ENCODE measurements at places on chromosomes 1 and 21. TPM values are rescaled to one million over a fixed set of nuclear protein-coding genes. Genes with fewer than 3 reads are reported as not detected.

The CITED4 gene
- total RNA-seq = 1.6 TPM

The PTCH2 gene
- 0.37 TPM for total RNA-seq

The TDRD10 gene
- total RNA-seq = not detected

The IVL gene
- not detected for total RNA-seq

The DNAJC6 gene
- 2.3 TPM for total RNA-seq

The LCE2B gene
- total RNA-seq = not detected

The HIVEP3 gene
- total RNA-seq = 29.4 TPM

GRCh38 chr21:37342046-37342632 lies 24.4 kb upstream of the DYRK1A start:
- no peak for DNase-seq

DNA sequence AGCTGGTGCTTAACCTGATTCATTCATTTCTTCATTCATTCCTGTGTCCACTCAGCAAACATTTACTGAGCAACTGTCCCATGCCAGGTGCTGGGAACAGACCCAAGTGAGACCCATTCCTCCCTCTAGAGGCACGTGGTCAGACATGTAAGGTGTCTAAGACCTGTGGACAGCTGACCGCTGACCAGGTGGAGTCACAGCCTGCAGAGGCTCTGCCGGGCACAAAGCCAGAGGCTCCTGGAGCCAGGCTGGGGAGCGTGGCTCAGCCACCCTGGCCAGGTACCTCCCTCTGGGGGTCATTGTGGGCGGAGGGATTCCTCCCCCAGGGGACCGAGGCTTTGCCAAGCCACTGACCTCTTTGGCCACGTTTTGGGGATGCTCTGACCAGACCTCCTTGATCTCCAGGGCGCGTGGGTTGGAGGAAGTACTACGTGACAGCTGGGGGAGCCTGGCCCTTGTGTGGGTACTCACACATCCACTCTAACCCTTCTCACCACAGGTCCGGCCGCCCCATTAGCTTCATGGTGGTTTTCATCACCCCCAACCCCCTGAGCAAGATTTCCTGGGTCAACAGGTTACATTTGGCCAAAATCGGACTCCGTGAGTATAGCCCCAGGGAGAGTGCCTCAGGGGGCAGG lies 100.3 kb downstream of the ARHGEF10L start:
- no peak for DNase-seq

- DNase-seq = no peak
These were observed 35.8 kb upstream of the CCN1 start for GRCh38 chr1:85544689-85545215.

DNA sequence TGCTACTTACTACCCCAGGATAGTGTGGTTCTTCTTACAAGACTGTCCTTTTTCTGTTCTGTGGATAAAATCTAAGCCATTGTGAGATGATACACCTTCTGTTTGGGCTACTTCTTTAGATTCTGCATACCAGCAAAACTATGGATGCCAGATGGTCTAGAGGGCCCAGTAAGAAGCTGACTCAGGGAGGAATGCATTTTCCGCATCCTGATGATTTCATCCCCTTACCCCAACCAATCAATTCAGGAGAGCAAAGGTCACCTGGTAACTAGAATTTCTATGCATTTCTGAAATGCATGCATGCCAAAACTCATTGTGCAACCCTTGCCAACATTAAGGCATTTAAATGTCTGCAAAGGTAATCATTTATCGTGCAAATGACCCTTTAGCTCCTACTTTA lies 285.7 kb upstream of the ZP4 start:
- DNase-seq = no peak

DNA sequence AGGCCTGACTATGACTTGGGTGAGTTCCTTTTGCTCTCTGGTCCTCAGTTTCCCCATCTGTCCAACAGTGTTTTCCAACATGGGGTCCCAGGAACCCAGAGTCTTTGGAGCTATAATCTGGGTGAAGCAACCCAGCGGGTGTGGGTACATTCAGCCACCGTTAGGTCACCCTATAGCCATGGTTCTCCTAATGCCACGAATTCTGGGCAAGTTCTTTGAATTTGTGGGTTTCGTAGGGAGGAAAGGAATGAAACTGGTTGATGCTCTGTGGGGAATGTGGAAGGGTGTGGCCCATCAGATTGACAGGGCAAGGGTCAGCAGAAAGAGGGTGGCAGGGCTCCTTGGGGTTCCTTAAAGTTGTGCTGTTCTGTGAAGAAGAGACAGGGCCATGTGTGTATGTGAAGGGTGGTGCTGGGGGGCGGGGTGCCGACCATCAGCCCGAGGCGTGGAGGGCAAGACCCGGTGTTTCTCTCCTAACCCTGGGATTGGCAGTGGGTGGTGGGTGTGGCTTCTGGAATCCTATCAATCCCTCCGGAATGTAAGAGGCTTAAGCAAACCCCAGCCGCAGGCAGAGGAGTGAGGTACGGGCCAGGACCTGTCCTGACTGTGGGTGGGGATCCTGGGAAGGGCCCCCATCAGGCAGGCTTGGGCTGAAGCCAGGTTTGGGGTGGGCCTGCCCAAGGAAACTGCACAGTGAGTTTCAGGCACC lies 35.5 kb upstream of the ZNF362 start:
- no peak for DNase-seq

DNA sequence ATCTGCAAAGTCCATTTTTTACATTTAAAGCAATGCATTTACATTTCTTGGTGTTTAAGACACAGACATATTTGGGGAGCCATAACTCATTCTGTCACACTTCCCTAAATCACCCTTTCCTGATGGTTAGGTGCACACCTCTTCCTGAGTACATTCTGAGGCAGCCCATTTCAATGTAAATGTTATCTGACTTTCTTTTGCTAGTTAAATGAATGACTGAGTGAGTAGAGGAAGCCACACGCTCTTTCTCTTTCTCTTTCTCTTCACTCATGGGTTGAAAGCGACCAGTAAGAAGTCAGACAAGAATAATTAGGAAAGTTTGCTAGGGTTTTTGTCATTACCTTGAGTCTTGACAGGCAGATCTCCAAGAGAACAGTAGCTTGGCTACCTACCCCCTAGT lies 143.1 kb downstream of the S1PR1 start:
- DNase-seq = no peak

DNA sequence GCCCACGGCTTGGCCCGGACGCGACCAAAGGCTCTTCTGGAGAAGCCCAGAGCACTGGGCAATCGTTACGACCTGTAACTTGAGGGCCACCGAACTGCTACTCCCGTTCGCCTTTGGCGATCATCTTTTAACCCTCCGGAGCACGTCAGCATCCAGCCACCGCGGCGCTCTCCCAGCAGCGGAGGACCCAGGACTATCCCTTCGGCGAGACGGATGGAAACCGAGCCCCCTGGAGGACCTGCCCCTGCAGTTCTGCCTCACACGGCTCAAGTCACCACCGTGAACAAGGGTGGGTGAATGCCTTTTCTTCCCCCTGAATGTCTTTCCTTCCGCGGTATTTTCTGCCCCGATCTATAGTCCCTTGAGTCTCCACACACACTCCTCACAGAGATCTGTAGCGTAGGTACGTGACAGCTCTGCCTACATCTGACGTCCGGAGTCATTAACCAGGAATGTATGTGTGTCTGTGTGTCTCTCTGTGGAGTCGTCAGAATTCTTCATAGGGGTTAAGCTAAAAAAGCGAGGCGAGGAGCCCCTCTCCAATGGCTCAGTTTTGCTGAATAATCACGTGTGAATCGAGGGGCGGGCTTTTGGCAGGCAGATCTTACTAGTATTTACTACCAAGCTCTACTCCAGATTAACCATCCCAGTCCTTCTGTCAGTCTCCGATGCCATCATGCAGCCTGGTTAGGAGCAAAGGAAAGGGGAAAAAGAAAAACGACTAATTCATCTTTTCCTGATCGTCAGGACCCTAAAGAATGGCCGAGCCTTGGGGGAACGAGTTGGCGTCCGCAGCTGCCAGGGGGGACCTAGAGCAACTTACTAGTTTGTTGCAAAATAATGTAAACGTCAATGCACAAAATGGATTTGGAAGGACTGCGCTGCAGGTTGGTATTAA lies at the start of gene CDKN2C:
Gene CDKN2C (plus strand): TSS at position 635 of the 898 bp plus-strand sequence. CDS start 124 bp downstream, at position 759.
- DNase-seq = peak; percentile 71

DNA sequence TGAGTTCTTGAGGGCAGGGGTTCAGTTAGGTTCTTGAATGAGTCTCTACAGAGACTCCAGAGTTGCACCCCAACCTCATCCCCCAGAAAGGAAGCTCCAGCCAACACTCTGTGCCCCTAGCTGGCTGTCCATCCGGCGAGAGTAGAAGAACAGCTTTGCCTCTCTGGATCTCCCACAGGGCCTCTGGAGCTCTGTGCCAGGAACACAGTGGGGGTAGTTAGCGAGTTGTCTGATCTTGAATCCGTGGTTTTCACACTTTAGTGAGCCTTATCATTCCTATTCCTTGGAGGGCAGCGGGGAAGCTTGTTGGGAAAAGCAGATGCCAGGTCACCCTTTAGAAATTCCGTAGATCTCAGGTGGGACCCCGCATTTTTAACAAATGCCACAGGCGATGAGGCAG lies 45.0 kb downstream of the STUM start:
- DNase-seq = no peak

DNA sequence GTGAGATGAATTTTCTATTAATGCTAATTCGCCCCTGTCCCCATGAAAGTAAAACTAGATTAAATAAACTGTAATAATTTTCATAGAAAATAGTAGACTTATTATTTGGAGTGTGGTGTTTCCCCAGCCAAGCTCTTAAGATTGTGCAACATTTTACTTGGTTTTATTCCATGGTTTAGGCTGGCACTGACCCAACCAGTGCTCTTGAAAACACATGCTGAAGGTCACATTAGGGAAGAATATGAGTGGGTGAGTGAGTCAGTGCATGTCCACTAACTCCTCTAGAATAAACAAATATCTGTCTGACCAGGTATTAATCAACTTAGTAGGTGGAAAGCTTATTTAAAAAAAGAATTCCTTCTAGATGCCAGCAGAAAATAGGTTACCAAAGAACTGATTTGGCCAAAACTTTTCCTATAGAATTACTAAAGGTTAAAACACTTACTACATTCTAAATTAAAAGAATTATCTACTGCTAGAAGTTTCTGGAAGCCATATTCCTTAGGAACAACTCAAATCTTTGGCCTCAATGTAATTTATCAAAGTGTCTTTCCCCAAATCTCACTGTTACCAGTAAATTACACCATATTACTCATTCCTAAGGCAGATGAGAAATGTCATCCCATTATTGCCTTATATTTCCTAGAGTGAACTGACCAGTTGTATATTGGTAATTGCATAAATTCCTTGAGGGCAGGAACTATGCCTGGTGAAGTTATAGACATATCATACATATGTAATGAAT lies 89.7 kb upstream of the RGS1 start:
- no peak for DNase-seq

- no peak for DNase-seq
These were observed 135.4 kb upstream of the C8B start for GRCh38 chr1:57101209-57101608.

- no peak for DNase-seq
These were observed 70.0 kb downstream of the KCTD3 start for GRCh38 chr1:215637041-215637573.

DNA sequence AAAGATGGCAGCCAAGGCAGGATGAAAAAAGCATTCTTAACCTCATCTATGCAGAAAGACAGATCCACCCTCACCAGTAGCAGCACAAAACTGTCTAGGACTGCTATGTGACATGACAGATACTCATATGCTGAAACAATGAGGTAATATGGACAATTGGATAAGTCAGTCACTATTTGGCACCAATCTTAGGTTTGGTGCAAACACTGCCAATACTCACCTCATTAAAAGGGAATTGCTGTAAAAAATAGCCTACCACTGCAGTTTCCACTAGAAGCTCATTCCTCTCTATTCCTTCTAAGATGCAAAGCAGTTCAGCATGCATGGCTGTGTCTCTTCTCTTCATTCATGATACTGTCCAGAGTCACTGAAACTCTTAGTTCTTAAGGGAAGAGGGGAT lies 91.7 kb downstream of the TBX15 start:
- no peak for DNase-seq

DNA sequence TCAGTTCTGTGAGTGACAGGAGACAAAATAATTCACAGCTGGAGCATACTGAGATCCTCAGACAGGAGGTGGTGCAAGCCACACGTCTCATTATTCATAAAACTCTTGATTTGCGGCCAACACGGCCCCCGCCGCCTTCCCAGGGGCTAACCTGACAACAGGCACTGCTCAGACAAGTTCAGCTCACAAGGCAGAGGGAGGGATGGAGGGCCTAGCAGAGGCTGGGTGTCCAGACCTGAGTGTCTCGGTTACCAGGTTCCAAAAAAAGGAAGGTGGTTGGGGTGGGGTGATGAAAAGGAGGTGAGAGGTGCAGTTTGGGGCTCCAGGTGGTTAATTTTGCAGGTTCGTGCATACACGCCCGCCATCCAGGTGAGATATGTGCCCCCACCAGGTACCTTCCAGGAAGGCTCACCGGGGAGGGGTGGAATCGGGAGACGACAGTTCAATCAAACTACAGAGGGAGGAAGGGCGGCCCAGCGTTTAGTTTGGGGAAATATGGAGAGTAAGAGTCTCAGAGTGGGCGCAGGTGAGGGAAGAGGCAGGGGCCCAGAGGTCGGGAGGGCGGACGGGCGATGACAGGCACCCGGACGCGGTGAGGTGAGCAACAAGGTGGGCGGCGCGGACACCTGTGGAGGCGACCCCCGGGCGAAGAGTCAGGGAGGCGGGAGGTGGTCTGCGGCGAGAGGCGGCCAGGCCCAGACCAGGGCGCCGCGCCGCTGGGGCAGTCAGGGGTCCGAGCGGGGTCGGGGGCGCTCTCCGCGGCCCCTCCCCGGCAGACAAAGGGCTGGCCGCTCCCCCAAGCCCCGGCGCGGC lies 629 bp downstream of the CTNNBIP1 start:
- DNase-seq = peak; percentile 69

DNA sequence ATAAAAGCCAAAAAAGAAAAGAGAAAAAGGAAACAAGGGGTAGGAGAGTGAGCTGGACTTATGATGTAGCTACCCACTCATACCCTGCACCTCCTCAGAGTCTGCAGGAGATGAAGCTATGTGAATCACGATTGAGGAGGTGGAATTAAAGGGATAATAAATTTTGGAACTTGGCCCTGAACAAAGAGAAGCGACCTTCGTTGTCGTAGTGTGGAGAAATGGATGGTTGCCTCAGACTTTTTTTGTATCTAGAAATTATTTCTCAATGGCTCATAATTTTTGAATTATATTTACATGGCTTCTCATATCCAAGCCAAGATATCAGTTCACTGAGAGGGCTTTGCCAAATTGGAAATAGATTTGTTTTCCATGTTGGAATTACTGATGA lies 37.8 kb upstream of the SIPA1L2 start:
- DNase-seq = no peak

- no peak for DNase-seq
These were observed 56.5 kb upstream of the DNAH14 start for GRCh38 chr1:224872832-224873433.

DNA sequence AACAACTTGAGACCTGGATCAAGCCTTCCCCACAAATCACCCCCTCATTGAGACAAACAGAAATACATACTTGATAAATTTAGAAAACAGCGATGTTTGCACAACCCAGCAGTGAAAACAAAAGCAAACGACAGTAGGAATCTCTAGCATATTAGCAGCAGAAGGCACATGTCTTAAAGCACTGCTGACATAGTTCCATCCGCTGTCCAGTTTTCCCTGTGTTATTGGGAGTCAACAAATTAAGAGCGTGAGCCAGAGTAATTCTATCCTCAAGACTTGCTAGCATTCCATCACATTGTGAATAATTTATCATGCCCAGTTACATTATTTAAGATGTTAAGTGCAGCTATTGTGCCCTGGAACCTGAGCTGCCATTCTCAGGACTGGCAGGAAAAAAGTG lies 55.3 kb downstream of the IGSF5 start:
- no peak for DNase-seq

- no peak for DNase-seq
These were observed 89.1 kb downstream of the SMYD3 start for GRCh38 chr1:246417813-246418564.

- DNase-seq = no peak
These were observed 216.0 kb downstream of the S1PR1 start for GRCh38 chr1:101452825-101453224.

Measured in activated CD4-positive, alpha-beta T cell treated with anti-CD3 and anti-CD28 coated beads for 36 hours (primary cell).